Activated naive CD4-positive, alpha-beta T cell treated with anti-CD3 and anti-CD28 coated beads for 36 hours (primary cell): ENCODE measurements at places on chromosomes 6 and 20.

DNA sequence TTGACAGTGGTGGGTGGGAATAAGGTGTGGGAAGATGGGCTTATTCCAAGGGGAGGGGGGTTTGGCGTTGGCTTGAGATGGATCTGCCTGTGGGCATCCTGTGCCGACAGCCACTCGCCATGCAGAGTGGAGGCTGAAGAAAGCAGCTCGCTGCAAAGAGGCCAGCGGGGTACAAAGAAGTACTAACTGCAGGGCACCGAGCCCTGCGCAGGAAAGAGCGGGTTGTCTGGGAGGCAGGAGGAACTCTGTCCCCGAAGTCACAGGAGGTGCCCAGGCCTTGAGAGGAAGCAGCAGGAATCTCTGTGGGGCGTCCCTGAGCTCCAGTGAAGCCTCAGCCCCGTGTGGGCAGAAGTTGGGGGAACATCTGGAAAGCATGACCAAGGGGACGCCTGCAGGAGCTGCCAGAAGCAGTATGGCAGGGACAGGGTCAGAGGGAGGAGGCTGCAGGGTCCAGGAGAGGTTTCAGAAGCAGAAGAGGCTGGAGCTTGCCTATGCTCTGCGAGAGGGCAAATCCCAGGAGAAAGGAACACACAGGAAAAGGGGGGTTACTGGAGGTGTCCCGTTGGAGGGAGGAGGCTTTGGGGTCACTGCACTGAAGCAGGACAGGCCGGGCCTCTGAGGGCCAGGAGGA, 77.2 kb downstream of the THBS2 start:
- DNase-seq, result no peak

GRCh38 chr20:44518248-44518647, 3.6 kb downstream of the SERINC3 start:
- DNase-seq, result no peak

- peak; percentile 88 for DNase-seq
Observed at GRCh38 chr6:139161817-139162284, 27.0 kb downstream of the HECA start.

DNA sequence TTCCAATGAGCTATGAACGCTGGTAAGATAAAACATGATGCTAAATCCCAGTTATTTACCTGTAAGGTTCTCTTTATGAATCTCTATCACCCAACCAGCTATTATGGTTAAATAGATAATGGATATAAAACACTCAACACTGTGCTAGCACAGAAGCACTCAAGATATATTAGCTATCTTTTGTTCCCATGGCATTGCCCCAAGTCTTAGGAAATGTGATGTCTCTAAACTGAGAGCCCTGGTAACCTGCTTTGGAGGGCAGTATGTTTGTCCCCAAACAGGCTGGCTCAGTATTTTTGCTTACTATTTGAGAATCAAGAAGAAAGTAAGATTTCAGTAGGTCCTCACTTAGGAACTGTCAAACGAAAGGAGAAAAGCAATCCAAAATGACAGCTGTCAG, 90.5 kb downstream of the BTBD9 start:
- no peak for DNase-seq

DNA sequence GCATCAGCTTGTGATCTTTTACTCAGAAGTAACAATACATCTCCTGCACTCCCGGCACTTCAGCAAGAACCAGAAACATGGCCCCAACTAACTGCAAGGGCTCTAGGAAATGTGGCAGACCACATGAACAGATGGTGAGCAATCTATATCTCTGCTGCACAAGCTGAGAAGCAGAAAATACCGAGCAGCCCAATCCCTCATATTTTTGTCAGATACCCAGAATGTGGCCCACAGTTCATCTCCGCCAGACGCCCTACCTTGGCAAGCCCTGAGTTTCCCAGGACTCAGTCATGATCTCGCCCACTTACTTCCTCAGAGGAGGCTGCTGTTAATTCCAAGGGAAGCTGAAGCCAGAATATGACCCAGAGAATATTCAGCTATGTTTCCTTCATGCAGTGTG, 63.1 kb upstream of the PHACTR1 start:
- DNase-seq, result no peak

DNA sequence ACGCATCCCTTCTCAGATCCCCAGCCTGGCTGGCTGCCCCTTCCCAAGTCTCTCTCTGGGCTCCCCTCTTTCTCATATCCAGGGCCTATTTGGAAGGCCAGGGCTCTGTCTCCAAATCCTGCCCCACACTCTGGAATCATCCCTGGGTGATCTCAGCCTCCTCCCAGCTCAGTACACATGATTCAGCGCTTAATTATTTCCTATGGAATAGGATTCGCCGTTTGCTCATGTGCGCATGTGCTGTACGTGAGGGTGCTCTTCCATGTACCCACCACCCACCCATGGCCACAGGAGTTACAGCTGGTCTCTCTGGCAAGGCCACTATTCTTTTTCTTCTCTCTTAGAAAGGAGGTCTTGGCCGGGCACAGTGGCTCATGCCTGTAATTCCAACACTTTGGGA, 81.7 kb upstream of the FOXP4 start:
- no peak for DNase-seq

DNA sequence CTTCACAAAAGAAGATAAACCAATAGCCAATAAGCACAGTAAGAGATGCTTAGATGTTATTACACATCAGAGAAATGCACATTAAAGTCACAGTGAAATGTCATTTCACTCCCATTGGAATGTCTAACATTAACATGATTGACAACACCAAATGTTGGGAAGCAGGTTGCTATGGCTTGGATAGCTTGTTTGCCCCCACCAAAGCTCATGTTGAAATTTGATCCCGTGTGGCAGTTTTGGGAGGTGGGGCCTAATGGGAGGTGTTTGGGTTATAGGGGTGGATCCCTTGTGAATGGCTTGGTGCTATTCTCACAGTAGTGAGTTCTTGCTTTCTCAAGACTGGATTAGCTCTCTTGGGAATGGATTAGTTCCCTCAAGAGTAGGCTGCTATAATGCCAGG, 44.8 kb downstream of the MRAP2 start:
- DNase-seq, result no peak

GRCh38 chr20:50515471-50516106, 5.4 kb downstream of the PTPN1 start:
- DNase-seq, result no peak

DNA sequence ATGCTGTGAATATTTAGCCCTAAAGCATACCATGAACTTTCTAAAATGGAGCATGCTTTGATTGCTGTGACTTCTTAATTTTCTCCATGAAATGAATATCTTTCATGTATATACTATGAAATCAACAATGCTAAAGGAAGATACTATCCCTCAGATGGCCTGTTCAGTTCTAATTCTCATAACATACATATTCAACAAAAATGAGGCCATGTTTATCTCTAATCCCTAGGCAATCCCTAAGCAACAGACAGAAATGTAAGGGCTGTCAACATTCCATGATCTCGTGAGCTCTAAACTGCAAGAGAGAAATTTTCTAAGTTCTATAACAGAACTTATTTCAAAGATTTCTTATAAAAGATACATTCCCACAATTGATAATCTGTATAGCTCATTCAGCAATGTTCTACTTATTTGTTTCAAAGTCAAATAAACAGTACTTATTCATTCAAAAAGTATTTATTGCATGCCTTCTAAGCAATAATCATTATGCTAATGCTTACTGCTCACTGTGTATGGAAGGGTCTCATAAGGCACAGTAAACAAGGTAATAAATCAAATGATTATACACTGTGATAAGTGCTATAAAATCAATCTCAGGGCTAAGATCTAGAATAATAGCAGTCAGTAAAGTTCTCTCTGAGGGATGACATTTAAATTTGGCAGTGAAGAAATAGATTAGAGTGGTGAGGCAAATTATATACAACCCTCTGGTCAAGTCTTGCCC, 492.9 kb downstream of the PHF3 start:
- no peak for DNase-seq

DNA sequence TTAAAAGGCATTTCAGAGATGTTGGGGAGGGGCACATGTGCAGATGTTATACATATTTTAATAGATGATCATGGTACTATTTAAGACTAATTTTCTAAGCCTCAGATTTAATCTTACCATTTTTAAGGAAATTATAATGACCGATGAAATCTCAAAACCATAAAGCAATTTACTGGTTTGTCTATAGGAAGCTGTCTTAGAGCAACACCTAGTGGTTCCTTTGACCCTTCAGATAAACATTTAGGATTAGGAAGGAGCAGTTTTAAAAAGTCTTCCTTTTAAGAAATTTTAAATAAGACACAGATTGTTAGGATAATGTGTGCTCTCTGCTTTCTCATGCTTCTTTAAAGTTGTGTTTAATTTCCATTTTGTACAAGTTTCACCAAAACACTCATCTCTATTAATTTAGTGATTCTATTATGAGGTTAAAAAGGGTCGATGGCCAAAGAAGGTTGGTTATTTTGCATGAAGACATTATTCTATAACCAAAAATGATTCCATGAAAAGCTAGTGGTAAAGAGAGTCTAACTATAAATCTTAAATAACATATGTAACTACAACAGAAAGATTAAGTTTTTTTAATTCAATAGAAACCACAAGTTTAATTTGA, 376.4 kb downstream of the HACE1 start:
- no peak for DNase-seq

- DNase-seq, result no peak
Observed at GRCh38 chr6:166907373-166907841, 48.9 kb downstream of the RNASET2 start.

DNA sequence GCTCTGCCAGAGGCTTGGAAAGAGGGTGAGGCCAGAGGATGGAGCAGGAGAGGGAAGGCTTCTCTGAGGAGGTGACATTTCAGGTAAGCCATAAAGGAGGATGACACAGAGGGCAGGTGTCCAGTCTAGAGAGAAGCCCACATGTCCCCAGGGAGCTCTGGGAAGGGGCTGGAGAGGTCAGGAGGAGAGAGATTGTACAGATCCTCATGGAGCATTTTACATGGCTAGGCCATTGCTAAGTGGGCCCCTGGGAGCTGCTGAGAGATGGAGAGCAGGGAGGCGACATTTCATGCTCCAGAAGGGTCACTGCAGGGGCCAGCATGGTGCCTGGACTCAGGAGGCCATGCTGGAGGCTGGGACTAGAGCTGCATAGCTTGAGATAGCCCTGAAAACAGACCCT, 124.5 kb downstream of the TOX2 start:
- DNase-seq, result no peak

DNA sequence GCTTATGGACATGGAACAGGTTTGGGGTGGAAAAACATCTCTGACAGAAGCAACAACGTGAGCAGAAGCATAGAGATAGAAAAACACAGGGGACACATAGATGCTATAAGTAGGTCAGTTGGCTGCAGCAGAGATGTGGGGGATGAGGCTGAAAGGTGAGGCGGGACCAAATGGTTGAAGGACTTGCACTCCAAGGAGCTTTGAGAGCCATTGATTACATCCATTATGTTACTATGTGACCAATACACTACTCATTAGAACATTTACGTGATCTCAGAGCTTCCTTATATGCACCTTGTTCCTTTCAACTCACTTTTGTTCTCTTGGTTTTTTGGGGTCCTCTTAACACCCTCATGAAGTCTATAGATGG, 47.9 kb upstream of the TTPAL start:
- DNase-seq, result no peak

DNA sequence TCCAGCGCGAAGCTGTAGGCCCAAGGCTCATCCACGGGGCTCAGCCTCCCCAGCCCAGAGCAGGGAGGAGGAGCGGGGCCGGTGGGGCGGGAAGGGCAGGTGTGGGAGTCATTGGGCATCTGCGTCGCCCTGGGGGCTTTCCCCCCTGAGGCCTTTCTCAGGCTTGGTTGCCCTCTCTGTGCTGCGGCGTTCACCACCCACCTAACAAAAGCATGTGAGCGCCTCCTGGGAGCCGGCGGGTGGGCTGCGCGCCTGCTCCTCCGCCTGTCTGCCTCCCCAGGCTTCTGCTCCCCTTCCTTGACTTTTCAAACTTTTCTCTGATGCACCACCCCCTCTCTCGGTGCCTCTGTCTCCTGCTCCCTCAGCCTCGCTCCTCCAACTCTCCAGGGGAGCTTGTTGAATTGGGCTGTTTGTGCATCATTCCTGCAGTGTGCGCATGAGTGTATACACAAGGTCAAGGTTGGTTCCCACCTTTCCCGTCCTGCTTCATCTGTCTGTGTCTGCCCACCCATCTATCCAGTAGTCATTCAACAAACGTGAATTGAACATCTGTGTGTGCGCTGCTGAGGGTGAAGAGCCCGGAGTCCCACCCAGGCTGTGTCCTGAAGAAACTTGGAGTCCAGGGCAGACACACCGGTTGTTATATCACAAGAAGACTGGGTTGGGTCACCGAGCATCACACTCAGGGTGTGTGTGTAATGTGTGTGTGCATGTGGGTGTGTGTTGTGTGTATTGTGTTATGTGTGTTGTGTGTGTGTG, 82.4 kb upstream of the NNAT start:
- no peak for DNase-seq

- DNase-seq, result no peak
Observed at GRCh38 chr6:163695414-163695864, 280.9 kb downstream of the QKI start.

- DNase-seq, result no peak
Observed at GRCh38 chr6:4797587-4797986, 21.4 kb downstream of the CDYL start.

- no peak for DNase-seq
Observed at GRCh38 chr6:143823548-143823947, 19.6 kb upstream of the LTV1 start.

GRCh38 chr6:126625019-126625418, 285.1 kb downstream of the CENPW start:
- DNase-seq, result no peak

- no peak for DNase-seq
Observed at GRCh38 chr6:44778513-44778912, 391.0 kb downstream of the CDC5L start.

- DNase-seq, result no peak
Observed at GRCh38 chr20:47304287-47304686, 52.2 kb downstream of the ZMYND8 start.

- DNase-seq, result no peak
Observed at GRCh38 chr20:23369072-23369823, 7.3 kb downstream of the GZF1 start.

DNA sequence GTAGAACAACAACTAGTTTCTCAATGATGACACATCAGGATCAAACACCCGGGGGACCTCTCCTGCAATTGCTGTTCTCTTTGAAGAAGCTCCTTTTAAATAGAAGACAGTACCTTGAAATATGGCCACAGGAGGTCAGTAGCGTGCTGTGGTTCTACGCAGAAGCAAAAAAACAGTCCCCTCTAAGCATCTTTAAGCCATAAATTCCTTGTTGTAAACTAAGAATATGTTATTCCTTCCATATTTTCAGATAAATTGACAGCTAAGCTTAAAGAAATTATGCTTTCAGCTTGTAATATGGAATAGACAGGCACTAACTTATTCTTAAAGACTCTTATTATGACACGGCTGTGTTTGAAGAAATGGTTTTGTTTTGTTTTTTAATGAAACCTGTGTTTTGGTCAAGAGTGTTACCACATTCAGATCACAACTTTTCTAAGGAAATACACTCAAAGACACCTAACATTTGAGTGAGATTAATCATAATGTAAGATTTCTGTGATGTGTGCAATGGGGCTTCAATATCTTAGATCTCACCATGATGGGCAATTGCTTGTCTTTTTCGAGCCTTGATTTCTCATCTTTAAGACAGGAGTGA, 49.7 kb upstream of the IL20RA start:
- peak; percentile 75 for DNase-seq

DNA sequence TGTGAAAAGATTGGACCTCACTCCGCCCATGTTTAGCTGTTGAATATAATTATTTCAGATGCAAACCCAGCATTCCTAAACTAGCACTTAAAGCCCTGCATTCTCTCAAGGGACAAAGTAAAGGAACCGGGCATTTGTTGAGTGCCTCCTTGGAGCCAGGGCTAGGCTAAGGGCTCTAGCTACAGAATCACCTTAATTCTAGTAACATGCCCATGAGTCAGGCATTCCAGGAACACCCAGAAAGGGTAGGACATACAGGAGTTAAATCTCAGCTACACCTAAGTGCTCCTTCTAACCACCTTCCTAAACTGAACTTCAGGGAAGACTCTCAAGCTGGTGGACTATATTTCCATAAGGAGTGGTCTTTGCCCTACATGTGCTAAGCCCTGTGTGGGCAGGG, 89.4 kb downstream of the SLC24A3 start:
- no peak for DNase-seq
